Effector CD4-positive, alpha-beta T cell (primary cell): ENCODE measurements at places on chromosomes 16 and 17.
A peak's percentile ranks its signal among the peaks of the same experiment; 100 is the strongest.

DNA sequence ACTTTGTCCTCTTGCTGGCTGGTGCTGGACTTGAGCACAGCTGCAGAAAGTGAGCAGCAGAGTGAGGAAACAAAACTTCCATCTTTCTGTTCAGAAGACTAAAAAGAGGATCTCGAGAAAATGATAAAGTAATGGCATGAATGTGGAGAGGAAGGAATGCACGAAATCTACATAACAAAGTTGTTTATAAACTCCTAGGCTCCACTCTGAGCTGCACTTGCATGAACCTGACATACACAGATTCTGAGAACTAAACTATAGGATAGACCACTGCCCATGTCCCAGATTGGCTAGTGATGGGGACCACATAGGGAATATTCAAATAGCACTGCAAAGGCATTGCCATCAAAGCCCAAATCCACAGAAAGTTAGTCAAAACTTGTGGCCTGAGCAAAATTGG lies 121.1 kb upstream of the MON1B start:
- DNase-seq, result no peak

DNA sequence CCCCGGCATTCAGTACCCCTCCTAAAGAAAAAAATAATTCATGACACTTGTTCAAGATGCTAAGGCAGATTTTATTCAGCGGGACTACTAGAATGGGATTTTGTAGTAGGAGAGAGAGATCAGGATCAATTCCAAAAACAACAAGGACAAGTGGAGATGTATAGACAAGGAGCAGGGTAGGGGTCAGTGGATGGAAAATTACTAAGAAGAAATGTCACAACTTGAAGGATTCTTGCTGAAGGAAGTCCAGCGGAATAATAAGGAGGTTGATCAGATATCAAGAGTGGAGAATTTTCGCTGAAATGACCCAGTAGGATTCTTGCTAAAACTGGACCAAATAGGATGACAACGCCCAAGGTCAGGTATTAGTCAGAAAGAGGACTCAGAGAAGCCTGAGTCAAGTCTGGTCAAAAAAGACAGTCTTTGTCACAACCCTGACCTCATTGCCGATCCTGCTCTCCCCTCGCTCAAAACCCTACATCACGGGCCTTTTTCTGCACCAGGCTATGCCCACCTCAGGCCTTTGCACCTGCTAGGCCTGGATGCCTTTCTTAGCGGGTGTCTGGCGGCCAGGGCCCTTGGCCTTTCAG lies 36.9 kb downstream of the MMD start:
- DNase-seq, result no peak

DNA sequence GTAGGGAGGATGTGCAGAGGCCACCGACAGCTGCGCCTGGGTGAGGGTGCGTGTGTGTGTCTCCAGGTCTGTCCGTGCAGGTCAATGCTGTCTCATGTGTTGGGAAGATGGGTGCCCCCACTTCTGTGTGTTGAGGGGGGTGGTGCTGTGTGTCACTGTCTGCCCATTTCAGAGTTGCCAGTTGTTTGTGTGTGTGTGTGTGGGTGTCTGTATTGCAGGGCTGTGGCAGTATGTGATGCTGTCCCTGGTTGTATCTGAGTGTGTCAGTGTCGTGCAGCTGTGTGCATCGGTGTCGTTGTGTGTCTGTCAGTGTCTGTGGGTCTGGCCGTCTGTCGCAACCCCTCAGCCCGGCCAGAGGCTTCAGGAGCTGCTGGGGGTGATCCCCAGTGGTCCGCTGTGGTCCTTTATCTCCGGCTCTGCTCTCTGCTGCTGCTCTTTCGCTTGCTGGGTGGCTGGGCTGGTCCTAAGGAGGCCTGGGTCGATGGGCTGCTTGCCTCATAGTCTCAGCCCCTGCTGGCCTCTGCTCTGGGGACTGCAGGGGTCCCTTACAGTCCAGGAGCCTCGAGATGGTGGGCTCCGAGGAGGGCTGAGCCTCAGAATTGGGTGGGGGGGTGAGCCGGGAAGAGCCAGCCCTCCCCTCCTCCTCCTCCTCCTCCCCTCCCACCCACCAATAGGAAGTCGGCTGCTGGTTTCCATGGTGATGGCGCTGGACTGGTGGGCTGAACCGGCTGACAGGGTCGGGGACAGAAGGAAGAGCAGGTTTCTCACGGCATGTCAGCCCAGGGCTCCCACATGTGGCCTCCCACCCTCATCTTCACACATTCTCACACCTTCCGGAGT lies at the start of gene TSPOAP1:
TSPOAP1 (minus strand) TSS at position 601 of the 840 bp plus-strand sequence. CDS start 875 bp downstream, outside the sequence.
- DNase-seq, result peak; percentile 52

DNA sequence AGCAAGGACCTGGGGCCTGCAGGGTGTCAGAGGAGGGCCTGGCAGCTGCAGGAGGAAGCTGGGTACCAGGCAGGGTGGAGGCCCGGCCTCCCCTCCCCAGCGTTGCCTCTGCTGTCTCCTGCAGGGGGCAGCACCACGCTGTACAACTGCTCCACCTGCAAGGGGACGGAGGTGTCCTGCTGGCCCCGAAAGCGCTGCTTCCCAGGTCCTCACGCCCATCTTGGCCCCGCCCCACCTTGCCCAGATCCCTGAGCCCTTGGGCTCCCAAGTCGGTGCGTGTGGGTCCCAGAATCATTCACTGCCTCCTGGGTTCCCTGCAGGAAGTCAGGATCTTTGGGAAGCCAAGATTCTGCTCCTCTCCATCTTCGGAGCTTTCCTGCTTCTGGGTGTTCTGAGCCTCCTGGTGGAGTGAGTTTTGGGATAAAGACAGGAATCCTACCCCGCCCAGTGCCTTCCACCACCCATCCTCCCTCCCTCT lies 1.2 kb downstream of the TMEM95 start:
- DNase-seq, result peak; percentile 80

- no peak for DNase-seq
These were observed 1.6 kb downstream of the CAPN15 start for GRCh38 chr16:529012-529575.

DNA sequence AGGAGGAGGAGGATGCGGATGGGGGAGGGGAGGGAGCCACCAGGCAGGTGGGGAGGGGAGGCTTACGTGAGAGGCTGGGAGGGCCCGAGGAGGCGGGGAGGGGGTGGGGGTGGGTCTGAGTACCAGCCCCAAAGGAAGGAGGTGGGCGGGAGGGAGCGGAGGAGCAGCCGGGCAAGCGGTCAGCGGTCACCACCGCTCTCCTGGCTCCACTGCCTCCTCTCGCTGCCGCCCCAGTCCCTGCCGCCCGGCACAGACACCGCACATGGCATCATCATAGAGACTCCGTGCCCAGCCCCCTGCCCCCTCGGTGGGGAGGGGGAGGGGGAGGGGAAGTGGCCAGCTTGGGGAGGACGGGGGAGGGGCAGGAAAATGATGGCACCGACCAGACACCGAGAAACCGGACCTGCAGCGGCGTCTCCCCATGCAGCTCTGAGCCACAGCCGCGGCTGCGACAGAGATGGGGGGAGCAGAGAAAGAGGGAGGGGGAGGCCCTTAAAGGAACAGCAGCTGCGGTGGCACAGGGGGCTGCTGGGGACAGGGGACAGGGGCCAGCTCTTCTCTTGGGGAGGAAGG lies at the start of gene TLCD3B:
TLCD3B (minus strand) TSS at position 431 of the 573 bp plus-strand sequence. CDS start 744 bp downstream, outside the sequence.
- no peak for DNase-seq

GRCh38 chr16:14500791-14501190 lies 129.3 kb downstream of the PARN start:
- no peak for DNase-seq

- no peak for DNase-seq
These were observed 55.4 kb downstream of the CREBBP start for GRCh38 chr16:3825103-3825502.

DNA sequence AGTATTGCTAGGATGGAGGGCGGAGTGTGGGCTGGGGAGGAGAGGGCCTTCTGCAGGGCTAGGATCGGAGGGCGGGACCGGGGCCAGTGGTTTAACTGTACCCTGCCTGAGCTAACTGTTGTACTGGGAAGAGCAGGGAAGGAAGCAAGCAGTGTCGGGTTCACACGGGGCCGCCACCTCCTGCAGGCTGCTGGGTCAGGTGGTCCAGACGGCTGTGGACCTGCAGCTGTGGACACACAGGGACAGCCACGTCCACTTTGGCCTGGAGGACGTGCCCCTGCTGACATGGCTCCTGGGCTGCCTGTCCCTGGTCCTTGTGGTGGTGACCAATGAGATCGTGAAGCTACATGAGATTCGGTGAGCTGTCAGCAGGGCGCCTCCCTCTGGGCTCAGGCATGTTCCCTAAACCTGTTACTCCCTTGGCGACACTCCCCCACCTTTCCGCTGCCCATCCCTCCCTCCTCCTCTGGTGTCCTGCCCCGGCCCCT lies 16.6 kb downstream of the CASKIN2 start:
- no peak for DNase-seq

DNA sequence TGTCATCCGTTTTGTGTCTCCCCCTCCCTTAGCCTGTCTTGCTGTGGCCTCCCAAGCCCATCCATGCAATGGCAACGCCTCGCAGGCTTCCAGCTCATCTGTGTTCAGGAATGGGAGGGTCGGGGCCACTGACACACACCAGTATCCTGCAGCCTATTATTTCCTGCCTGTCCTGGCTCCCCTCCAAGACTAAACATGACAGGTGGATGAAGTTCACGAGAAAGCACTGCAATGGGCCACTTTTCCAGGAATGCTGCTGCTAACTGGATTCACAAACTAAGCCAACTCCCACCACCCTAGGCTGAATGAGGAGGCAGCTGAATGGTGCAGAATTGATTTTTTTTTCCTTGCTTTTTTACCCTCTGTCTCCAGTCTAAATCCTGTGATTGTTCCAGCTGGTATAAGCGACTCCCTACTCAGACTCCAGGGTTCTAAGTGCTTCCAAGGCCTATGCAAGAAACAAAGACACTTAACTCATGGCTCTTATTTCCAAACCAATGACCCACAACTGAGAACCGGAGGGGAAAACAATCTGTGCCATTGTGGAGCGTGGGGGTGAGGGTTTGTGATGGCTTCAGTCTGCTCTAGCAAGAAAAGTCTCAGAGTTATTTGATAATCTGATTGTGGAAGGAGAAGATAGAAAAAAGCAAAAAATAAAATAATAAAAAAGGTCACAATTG lies 23.3 kb downstream of the TMEM100 start:
- DNase-seq, result no peak

GRCh38 chr16:84093879-84094270 lies 22.9 kb downstream of the MBTPS1 start:
- DNase-seq, result no peak

DNA sequence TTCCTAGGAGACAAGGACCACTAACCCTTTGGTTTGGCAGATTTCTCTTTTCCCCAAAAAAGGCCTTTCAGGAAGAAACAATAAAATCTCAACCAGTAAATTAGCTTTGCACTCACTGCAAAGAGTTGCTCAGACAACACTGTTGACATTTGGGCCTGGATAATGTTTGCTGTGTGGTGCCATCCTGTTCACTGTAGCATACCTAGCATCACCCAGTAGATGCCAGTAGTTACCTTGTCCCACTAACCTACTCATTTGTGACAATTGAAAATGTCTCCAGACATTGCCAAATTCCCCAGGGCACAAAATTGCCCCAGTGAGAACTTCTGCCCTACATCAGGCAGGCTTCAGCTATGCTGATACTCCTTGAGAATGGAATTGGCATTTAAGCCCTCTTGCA lies 177.0 kb upstream of the ERCC4 start:
- no peak for DNase-seq

- DNase-seq, result no peak
These were observed 223.7 kb downstream of the SEC14L1 start for GRCh38 chr17:77364381-77364911.

GRCh38 chr17:38571833-38572668 lies 33.7 kb downstream of the SRCIN1 start:
- no peak for DNase-seq

- no peak for DNase-seq
These were observed 21.9 kb downstream of the USP7 start for GRCh38 chr16:8941718-8942344.

GRCh38 chr17:80166446-80166845 lies 3.4 kb upstream of the CARD14 start:
- no peak for DNase-seq

- DNase-seq, result no peak
These were observed 18.0 kb downstream of the FAM234A start for GRCh38 chr16:252366-253337.

GRCh38 chr17:79615446-79615845 lies 4.6 kb upstream of the RBFOX3 start:
- DNase-seq, result no peak

DNA sequence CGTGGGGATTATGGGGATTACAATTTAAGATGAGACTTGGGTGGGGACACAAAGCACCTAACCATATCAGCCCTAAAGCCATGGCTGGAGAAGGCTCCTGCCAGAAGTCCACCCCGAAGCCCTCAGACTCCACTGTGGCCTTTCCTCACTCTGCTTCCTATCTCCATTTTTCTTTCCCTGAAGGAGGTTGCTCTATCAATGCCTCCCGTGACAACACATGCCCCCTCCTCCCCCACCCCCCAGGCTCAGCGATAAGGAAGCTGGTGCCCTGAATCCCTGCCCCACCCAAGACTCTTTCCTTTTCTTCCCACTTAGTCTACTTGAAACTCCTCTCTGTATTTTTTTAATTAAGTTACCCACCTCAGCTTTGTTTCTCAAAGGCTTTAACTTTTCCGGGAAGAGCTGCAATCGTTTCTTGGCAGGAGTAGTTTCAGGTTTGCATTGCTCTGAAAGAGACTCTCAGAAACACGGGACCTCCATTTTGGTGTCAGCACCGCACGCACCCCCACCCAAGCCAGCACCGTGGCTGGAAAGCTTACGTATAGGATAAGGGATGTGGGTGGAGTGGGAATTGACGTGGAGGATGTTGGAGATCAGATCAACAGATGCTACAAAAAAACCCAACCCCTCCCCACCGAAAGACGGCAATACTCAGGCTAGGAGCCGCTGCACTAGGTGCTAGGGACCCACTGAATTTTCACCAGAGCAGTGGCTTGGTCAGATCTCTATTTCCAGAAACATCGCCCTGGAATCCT lies 15.2 kb upstream of the CA4 start:
- DNase-seq, result no peak

DNA sequence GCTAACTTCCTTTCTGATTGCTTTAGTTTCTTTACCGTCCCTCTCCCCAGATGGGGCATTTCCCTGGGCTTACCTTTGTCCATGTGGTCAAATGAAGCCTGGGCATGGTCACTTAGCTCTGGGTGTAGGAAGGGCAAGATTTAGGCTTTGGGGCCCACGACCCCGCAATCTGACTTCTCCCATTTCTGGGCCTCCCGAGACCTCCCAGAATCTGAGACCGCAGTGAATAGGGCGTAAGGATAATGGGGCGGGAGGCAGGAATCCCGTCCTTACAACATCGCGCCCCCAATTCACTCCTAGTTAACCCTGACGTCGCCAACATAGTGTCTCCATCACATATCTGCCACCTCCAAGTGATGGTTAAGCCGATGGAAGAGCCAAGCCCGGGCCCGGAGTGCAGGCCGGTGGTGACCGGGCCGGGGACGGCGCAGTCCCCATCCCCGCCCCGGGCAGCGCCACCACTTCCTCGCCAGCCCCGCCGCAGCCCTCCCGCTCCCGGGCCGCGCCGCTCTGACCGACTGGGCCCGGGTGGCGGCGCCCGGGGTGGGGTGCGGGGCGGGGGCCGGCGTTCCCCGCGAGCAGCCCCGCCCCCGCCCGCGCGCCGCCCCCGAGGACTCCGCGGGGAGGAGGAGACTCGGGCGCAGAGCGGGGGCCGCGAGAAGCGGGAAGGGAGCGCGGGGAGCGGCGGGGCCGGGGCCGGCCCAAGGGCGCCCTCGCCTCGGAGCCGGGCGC lies at the start of gene RHBDL3:
RHBDL3 (plus strand) TSS at position 641 of the 732 bp plus-strand sequence. CDS start 358 bp downstream, outside the sequence.
- DNase-seq, result no peak

GRCh38 chr17:44061446-44061845 lies 5.0 kb downstream of the LSM12 start:
- DNase-seq, result no peak

GRCh38 chr17:32191306-32191705 lies 49.0 kb downstream of the RHOT1 start:
- no peak for DNase-seq

GRCh38 chr17:28743243-28744103 lies at the start of gene TRAF4:
Gene TRAF4 (plus strand): TSS chr17:28744011. CDS start chr17:28744113, 102 bp downstream.
- DNase-seq, result peak; percentile 65
